ENCODE measurements at places on chromosomes 7 and 10.

GRCh38 chr10:118956802-118957442, 72.6 kb upstream of the NANOS1 start:
- no peak for DNase-seq

GRCh38 chr7:4079956-4080355, 602.1 kb upstream of the FOXK1 start:
- no peak for DNase-seq

DNA sequence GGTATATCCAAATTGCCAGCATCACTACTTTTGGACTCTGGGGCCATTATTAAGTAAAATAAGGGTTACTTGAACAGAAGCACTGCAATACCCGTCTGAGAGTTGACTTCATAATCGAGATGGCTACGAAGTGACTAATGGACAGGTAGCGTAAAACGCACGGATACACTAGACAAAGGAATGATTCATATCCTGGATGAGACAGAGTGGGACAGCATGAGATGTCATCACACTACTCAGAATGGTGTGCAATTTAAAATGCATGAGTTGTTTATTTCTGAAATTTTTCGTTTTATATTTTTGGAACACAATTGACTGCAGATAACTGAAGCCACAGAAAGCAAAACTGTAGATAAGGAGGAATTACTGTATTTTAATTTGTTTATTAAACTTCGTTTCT, 421.5 kb upstream of the LRGUK start:
- no peak for DNase-seq

DNA sequence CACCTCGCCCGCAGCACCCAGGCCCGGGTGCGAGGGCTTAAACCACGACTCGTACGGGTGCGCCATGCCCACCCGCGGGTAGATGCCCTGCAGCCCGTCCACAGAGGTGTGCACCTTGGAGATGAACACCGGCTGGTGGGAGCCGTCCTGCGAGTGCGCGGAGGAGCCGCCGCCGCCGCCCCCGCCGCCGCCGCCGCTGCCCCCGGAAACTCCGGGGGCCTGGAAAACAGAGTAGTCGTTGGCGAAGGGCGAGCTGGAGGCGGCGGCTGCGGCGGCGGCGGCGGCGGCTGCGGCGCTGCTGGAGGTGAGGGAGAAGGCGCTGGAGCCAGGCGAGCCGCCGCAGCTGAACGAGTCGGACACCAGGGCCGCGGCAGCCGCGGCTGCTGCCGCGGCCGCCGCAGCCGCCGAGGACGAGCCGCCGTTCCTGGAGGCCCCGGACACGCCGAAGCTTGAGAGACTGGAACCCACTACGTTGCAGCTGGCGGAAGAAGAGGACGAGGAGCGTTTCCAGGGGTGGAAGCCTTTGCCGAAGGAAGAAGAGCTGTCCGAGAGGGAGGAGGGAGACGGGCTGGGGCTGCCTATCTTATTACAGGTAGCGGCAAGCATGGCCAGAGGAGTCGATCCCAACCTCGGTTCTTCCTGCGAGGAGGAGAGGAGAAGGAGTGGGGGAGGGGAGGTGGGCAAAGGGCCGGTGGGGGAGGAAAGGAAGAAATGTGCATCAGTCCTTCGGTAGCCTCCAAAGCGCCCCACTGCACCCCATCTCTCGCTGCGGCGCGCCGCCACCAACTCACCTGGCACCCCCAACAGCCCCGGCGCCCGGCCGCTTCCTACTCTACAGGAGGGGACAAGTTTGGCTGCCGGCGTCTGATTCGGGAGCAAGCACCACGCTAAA, 1.3 kb downstream of the SP8 start:
- no peak for DNase-seq

DNA sequence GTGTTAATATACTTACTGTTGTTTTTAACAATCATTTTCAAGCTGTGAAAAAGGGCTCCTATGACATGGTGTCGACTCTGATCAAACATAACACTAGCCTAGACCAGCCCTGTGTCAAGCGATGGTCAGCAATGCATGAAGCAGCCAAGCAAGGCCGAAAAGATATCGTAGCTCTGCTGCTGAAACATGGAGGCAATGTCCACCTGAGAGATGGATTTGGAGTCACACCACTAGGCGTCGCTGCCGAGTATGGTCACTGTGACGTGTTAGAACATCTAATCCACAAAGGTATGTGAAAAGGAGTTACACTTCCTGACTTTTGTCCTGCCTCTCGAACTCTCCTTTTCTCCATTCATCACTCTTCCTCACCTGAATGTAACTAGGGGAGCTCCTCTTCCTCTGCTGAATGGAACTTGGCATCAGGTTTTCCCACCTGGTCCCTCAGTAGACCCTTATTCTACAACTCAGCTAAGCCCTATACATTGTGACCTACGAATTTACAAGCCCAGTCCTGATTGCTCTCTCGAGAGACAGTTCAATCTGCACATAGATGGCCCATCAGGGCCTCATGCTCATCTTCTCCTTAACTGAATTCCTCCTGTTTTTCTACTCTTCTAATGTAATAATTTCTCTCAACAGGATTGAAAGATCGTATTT, 23.0 kb downstream of the ASB15 start:
- peak; percentile 66 for DNase-seq

GRCh38 chr7:138907201-138907847, 73.9 kb downstream of the KIAA1549 start:
- no peak for DNase-seq

GRCh38 chr10:84571146-84571545, 242.8 kb downstream of the CCSER2 start:
- DNase-seq, result no peak

DNA sequence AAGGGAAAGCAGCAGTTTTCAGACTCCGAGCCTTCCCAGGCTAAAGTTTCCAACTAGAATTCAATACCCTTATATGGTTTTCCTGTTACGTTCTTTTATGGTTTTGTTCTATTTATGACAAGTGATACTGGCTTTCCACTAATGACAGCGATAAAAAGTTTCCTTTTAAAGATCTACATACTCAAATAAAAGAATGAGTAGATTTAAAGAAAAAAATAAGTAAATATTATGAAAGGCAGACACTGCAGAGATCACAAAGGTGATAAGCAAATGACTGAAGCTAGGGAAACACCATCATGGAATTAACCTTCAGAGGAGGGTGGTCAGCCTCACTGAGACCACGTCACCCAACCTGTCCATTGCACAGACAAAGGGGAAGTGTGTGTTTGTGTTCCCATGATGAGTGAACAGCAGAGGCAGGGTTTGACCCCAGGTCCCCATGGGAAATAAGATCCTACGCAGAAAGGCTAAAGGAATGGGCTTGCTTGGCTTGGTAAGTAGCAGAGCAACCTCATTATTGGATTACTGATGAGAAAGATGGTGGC, 4.0 kb downstream of the VSIR start:
- no peak for DNase-seq

DNA sequence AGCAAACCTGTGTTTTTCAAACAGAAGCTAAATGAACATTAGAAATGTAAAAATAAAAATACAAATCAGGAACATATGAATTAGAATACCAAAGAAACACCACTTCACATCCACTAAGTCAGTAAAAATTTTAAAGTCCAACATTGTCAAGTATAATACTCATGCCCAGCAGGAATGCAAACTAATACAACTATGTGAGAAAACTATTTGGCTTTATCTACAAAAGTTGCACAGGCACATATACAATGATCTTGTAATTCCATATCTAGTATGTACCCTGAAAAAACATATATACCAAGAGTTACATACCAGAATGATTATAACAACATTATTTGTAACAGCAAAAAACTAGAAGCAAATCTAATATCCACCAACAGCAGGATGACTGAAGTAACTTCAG, 91.1 kb downstream of the RNF32 start:
- DNase-seq, result no peak

DNA sequence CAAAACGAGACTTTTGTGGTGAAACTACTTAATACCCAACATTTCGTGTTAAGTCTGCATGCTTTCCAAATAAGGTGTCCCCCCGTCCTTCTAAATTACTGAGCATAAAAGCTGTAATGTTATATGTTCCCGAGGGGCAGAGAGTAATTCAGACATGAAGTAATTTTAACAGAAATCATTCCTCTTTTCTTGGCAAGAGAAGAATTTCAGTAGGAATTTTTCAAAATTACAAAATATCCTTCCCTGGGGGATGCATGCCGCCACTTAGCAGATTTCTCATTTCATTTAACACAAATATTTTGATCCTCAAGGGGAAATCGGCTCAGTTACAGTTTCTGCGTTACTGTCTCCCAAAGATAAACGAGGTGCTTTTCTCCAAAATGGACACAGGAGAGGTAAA, 213.2 kb upstream of the RHOBTB1 start:
- no peak for DNase-seq

- DNase-seq, result no peak
Measured at GRCh38 chr7:24868741-24869140, 111.2 kb downstream of the OSBPL3 start.

DNA sequence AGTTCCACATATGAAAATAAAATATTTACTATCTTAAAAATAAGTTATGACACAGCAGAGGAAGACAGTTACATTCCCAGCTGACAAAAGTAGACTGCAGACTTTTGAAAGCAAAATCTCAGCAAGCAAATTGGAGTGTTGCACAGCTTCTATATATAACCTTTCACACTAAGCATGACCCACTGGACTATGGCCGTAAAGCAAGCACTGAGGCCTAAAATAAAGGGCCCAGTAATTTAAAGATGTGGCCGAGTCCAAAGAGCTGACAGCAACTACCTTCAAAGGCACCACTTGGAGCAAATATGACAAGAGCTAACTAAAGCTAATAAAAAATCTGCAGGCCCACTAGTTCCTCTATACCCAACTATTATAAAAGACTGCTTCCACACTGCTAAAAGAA, 6.5 kb downstream of the GDI2 start:
- no peak for DNase-seq

DNA sequence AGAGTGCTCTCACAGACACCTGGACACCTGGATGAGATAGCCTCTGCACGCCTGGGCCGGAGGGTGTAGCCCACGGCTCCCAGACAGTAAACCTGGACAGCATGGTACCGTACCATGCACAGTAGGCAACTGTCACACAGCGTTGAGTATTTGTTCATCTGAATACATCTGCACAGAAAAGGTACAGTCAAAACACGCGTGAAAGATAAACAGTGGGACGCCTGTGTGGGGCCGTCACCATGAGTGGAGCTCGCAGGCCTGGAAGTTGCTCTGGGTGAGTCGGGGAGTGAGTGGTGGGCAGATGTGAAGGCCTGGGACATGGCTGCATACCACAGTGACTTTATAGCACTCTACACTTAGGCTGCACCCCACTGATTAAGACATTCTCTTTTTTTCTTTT, 280.0 kb upstream of the SHH start:
- no peak for DNase-seq

GRCh38 chr7:157139810-157140510, 1.2 kb downstream of the UBE3C start:
- no peak for DNase-seq

GRCh38 chr7:134744569-134744968, 34.9 kb upstream of the CALD1 start:
- DNase-seq, result no peak

DNA sequence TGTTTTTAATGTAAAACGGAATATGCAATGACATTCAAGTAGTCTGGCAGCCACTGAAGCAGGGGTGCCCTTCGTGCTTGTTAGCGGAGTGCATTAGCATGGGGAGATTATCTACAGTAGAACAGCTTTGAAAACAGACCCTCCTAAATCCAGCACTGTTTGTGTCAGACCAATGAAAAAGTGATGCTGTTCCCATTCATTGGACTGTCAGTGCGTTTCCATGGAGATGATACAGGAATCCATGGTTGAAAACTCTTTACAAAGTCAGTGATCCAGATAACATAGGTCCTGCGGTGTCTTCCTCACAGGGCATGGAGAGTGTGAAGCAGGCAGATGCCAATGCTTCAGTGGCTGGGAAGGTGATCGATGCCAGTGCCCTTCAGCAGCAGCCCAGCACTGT, 73.6 kb downstream of the ITGB8 start:
- DNase-seq, result no peak

DNA sequence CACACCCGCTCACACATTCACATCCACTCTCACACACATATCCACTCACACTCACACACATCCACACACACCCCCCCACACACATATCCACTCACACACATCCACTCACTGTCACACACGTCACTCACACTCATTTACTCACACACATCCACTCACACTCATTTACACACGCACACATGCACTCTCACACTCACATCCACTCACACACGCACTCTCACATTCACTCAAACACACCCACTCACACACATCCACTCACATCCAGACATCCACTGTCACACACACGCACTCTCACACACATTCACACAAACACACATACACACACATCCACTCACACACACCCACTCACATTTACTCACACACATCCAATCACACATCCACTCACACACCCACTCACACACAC, 18.3 kb downstream of the PWWP2B start:
- no peak for DNase-seq

DNA sequence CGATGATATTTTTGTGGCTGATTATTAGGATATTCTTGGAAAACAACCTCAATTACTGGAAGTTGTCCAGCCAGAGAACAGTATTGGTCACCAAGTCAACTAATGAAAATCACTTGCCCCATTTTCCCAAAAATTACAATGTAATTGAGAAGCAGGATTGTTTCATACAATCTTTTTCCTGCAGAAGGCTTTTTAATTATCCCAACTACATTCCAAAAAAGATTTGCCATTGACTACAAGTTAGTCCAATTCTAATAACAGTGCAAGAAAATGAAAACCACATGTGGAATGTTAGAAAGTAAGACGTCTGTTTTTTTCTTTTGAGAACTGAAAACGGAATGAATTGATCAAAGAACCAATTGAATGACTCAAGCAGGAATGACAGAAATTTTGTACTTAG, 1195.8 kb downstream of the SORCS1 start:
- no peak for DNase-seq

DNA sequence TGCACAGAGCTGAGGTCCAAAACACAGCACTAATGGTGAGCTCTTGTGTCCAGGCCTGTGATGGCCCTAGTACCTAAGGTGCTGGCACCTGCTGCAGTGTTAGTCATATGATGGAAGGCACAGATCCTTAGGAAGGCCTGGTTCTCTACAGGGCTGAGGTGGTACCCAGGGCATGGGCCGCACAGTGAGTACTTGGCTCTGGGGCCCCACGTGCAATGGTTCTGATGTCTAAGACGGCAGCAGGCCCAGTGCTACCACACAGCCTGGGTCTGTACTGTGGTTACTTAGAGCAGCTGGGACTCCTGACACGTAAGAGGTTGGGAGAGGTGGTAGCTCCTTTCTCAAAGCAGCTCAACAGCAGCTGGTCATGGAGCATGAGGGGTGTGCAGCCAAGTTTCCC, 70.6 kb upstream of the MAGI2 start:
- DNase-seq, result no peak

DNA sequence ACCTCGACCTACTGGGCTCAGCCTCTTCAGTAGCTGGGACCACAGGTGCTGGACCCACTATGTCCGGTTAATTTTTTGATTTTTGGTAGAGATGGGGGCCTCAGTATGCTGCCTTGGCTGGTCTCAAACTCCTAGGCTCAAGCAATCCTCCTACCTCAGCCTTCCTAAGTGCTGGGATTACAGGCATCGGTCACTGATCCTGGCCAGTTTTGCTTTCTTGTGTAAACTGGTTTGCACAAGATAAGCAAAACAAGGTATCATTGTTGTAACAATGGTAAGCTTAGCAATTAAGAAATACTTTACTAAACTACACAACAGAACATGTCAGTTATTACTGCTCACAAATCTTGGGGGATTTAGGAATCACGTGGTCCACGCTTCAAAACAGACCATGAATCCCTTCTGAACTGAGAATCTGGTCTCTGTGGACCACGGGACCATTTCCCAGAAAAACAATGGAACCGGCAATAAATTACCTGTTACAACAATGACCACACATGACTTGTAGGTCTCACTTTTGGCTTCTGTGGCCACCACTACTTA, 36.8 kb downstream of the RSU1 start:
- no peak for DNase-seq

Measured in stimulated activated CD4-positive, alpha-beta T cell treated with anti-CD3 and anti-CD28 coated beads, Interleukin-2, amount 100 ng/mL, for 24 hours (primary cell).